ENCODE measurements at places on chromosomes 1 and 21. TPM values are rescaled to one million over a fixed set of nuclear protein-coding genes. Genes with fewer than 3 reads are reported as not detected.

Gene TRAF3IP3
- 8.9 TPM for total RNA-seq

Gene FAM72D
- total RNA-seq: 0.52 TPM

DNA sequence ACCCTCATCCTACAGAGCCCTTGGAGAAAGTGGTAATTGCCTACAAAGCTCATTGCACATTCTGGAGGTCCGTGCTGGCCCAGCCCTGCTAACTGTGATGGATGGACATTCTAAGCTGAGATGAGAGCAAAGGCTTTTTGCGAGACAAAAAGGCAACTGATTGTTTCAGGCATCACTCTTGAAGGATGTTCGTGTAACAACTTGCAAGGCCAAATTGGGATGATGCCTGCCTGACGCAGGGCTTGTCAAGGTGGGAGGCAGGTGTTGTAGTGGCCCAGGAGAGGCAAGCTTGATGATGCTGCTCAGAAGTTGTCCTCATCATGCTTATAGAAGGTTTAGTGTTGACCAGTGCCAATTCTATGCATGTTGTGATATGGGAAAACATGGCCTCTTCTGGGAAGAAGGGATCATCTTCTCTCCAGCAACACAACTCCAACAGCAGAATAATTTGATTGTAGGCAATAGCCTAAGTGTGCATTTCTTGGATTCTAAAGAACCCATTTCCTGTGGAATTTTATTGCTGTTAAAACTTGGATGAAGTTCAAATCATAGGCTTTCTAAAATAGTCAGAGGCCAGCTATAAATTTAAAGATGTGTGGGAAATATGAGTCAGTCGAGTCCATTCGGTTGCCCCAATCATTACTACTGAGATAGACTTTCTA is 102.5 kb upstream of the COA6 start:
- no peak for DNase-seq

Gene OR2L2
- total RNA-seq: 0.06 TPM

Data from mucosa of gallbladder (tissue), 1 donor.